ENCODE measurements at places on chromosomes 7 and 10.
A peak's percentile ranks its signal among the peaks of the same experiment; 100 is the strongest.

- H3K27ac ChIP-seq, result no peak overlapping the region
- H3K4me1 ChIP-seq, result no peaks in the 10 kb centered on the region
- H3K27me3 ChIP-seq, result no peaks in the 10 kb centered on the region
- no peaks in the 10 kb centered on the region for H3K36me3 ChIP-seq
- no peak overlapping the region for H3K4me3 ChIP-seq
Observed at GRCh38 chr10:123479640-123480039, 186.5 kb upstream of the GPR26 start.

DNA sequence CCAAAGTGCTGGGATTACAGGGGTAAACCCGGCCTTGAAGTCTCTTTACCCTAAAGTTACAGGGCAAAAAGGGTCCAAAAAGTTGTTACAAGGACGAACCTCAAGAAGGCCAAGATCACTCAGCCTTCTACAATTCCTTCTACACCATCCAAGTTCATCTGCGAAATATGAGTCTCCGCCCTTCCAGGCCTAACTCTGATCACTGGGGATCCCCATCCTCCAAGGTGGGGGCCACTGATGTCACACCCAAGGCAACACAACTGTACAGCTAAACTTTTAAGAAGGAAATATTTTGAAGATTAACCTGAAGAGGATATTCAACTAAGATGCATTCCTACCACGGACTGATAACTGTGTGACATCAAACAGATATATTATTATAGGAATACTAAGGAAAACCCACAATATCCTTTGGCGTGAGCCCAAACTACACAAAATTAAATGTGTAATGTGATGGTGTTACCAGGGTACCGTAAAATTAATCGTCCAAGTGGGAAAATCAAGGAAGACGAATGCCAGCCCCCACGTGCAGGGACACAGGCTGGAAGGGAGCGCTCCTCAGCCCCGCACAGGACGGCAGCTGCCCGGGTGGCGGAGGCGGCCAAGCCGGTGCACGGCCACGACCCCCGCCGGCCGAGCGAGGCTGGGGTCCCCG, 1.0 kb downstream of the PAXIP1 start:
- no peaks in the 10 kb centered on the region for H3K36me3 ChIP-seq
- H3K27me3 ChIP-seq, result no peaks in the 10 kb centered on the region
- peak overlapping the region; percentile 99 for H3K4me3 ChIP-seq
- peaks cover 18% of the 10 kb centered on the region for H3K4me1 ChIP-seq
- DNase-seq, result no peak
- peak overlapping the region; percentile 49 for H3K27ac ChIP-seq

DNA sequence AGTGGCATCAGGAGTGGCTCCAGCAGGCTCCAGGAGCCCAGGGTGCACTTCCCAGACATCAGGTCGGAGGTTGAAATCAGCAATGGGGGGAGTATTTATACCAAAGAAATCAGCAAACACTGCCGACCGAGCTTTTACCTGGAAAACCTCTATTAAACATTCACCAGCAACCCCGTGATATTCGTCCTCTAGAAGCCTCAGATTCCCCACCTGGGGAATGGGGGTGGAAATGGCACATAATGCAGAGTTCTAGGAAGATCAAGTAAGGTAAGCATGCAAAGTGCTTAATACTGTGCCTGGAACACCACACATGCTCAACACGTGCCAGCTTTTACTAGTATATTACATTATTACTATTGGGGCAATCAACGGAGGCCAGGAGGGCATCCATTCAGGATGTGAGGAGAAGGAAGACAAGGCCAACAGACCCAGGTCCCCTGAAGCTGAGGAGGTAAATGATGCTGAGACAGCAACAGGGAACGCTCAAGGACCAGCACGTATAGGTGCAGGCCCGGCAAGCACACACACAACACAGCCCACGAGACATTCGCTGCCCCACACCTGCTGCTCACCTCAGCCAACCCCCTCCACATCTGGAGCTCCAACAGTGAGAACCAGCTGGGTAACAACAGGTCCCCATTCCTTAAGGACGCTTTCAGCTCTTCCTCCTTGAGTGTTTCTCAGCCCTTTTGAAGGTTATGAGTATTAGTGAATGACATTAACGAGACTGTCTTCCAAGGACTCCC, 125.5 kb downstream of the TNS3 start:
- no peak for DNase-seq
- no peaks in the 10 kb centered on the region for H3K36me3 ChIP-seq
- H3K27ac ChIP-seq, result no peak overlapping the region
- no peak overlapping the region for H3K4me3 ChIP-seq

- H3K27ac ChIP-seq, result no peak overlapping the region
- no peak overlapping the region for H3K4me3 ChIP-seq
- H3K27me3 ChIP-seq, result peaks cover 5% of the 10 kb centered on the region
- DNase-seq, result no peak
- no peaks in the 10 kb centered on the region for H3K4me1 ChIP-seq
Observed at GRCh38 chr10:78331391-78331922, 297.8 kb downstream of the RPS24 start.

GRCh38 chr10:49767752-49768151, 5.6 kb upstream of the OGDHL start:
- DNase-seq, result no peak
- no peaks in the 10 kb centered on the region for H3K36me3 ChIP-seq
- H3K4me3 ChIP-seq, result no peak overlapping the region
- H3K4me1 ChIP-seq, result no peaks in the 10 kb centered on the region
- peaks cover 41% of the 10 kb centered on the region for H3K27me3 ChIP-seq

Measured in keratinocyte (primary cell).